ENCODE measurements at places on chromosomes 5 and 9.

DNA sequence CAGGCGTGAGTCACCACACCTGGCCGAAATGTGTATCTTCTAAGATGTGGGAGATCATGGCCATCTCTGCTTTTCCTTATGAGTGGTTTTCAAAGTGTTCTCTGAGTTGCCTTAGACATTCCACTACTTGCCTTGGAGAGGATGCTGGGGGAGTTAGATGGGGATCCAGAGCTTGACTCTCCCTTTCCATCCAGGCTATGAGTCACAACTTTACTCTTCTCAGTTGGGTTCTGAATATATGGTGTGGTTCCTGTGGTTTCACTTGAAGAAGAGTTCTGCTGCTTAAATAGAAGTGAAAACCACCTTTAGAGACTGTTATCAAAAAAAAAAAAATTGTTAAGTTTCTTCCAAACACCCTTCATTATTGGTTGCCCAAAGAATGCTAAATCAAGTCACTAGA, 217.6 kb downstream of the ZNF608 start:
- DNase-seq = no peak

DNA sequence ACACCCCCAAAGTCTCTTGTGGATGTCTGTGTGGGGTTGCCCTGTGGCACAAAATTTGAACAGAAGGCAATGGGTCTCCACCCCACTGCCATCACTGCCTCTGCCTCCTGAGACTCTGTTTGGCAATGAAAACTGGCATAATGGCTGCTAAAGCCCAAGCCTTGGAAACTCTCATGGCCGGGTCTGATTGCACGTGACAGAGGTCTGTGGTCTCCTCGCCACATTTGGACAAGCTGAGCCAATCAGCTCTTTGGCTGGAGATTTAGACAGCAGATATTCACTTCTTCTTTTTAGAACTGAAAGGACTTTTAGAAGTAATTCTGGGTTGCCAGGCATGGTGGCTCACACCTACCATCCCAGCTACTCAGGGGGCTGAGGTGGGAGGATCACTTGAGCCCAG, 5.5 kb downstream of the GGTA1 start:
- no peak for DNase-seq

GRCh38 chr9:134556531-134557068, 85.0 kb upstream of the COL5A1 start:
- no peak for DNase-seq

DNA sequence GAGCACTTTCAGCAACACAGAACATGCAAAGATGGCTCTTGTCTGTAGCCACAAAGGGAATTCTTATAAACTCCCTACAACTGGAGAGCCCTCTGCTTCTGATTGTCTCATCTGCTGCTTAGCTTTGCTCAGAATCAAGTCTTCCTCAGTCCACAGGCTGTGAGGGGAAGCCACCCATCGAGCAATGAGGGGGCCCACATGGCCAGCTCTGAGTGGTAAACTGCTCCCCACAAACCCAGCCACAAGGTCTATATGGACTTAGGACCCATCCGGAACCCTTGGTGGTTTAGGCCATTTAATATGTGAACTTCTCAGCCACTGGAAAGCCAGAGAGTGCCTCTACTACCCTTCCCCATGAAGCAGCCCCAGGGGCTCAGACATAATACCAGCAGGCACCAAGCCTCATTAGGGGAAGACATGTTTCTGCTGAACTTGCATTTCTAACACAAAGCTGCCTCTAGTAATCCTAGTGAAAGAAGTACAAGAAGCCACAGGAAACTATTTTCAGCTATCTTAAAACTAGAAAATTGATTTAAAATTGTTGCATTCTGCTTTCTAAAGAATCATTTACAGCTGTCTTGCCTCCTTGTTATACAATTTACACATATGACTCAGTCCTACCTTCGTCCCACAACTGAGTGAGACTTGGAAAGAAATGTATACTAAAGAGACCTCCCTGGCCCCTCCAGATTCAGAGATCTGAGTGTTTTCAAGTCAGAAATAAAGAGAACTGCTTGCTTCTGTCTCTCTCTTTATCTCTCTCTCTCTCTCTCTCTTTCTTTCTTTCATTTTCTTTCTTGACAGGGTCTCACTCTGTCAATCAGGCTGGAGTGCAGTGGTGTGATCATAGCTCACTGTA, 90.2 kb downstream of the ESM1 start:
- no peak for DNase-seq

GRCh38 chr9:81430727-81431126, 258.6 kb downstream of the TLE1 start:
- no peak for DNase-seq

GRCh38 chr5:150139334-150139733, 16.3 kb downstream of the PDGFRB start:
- DNase-seq = no peak

DNA sequence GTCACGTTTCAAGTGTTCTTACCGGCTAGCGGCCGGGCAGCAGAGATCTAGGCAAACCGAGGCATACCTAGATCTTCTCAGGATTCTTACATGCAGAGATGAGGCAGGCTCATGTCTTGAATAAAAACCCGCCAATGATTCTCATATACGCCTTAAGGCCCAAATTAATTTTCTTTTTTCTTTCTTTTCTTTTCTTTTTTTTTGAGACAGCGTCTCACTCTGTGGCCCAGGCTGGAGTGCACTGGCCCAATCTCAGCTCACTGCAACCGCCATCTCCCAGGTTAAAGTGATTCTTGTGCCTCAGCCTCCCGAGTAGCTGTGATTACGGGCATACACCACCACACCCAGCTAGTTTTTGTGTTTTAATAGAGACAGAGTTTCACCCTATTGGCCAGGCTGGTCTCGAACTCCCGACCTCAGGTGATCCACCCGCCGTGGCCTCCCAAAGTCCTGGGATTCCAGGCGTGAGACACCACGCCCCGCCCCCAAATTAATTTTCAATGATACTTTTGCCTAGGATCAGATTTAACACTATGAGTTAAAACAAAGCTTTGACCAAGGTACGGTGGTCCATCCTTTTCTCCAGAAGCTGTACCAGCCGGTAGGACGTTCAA, 1.5 kb downstream of the C9orf40 start:
- DNase-seq = no peak

DNA sequence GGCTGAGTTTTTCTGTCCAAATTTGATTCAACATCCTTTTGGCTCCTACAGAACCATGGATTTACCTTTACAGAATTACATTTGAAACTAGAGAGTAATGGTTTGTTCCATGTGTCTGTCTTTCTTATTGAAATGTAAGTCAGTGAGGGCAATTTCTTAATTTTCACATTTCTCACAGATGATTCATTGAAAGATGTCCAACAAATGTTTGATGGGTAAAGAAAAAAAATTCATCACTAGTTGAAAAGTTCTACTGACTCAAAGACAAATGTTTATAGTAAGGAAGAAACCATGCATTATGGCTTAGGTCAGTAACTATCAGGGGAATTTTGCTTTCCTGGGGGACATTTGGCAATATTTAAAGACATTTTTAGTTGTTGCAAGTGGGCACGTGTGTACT, 131.6 kb upstream of the TRPM3 start:
- DNase-seq = no peak

- no peak for DNase-seq
Measured at GRCh38 chr9:125604196-125604595, 102.8 kb downstream of the MAPKAP1 start.

Data from stimulated activated CD4-positive, alpha-beta T cell treated with anti-CD3 and anti-CD28 coated beads, Interleukin-2, amount 100 ng/mL, for 24 hours (primary cell).